ENCODE measurements at places on chromosomes 7 and 10.

DNA sequence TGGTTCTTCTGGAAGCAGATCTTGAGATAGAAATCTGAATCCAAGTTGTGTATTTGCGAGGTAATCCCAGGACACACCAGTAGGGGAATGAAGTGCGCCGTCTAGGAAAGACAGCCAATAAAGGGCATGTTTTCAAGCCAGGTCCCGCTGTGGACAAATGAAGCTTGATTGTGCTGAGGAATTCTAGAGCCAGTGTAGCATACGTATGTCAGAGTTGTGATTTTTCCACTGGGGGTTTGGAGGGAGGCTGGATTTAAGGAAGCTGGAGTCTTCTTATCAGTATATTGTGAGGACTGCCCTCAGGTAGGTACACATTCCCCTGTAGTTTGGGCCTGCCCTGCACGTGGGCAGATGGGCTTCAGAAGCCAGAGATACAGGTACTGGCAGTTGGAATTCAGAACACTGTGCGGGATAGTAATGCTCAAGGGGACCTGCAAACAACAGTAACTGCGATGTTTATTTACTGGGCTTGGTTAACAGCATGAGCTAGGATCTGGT lies 50.9 kb downstream of the GALNT11 start:
- DNase-seq: no peak

DNA sequence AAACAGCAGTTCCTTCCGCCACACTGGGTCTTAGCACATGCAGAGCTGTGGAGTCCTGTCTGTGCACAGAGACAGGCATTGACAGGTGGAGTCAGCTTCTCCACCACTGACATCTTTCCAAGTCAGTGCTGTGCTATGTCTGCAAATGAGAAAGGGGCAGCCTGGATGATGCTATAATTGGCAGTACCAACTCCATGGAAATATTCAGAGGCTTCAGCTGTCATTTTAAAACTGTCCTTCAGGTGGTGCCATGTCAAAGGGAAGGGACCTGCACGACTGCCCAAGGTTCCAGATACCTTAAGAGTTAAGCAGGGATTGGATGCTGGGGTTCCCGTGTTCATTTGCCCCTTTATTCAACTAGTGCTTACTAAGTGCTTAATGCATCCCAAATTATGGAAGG lies 258.0 kb upstream of the PRKCQ start:
- no peak for DNase-seq

DNA sequence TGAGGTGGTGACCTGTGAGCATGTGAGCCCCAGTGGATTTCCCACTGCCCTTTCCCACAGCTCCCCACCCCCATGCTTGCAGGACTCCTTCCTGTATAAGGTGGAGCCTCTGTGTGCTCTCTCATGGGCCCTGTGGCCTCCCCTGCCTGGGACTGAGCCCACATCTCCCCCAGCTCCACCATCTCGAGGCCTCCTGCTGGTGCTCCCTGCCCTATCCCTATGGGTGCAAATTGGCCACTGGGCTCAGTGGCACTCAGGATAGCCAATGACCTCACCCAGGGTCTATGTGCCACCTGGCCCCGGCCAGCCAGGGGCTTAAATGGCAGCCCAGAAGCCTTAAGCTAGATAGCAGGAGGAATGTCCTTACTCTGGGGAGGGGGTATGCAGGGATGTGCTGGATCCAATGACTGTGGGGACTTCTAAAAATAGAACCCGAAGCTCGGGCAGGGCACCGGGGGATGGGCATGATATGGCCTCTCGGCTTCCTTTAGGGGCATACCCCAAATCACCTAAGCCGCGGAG lies 2.0 kb downstream of the LDB3 start:
- DNase-seq: no peak

DNA sequence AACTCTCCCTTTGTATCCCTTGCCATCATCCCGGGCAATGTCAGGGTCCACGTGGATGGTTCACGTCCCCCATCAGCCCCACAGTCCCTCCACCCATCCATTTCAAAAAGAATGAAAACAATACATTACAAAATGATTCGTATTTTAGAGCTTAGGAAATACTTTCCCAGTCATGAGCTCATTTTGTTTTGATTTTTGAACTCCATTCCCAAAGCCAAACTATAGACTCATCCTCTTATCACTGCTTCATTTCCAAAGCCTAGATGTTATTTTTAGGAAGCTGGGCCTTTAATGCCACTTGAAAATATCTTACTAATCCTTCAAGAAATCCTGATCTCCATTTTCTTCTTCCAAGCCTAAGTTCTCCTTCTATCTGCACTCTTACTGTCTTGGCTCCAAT lies 72.1 kb downstream of the WNT2 start:
- no peak for DNase-seq

DNA sequence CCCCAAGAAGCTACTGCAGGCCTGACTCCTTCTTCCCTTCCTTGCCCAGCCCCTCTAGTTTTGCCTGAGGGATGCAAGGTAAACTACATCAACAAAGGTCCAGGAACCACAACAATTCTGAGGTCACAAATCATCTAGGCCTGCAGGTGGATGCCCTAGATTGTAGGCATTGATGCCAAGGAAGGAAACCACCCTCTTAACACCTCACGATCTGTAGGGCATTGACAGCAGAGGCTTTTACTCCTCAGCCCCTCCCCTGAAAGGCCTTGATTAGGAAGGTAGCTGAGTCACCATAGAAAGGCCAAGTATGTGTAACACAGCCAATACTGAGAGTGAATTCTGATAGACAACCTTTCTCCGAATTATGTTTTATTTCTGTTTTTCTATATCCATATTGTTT lies 46.7 kb upstream of the FAM3C start:
- no peak for DNase-seq

GRCh38 chr7:88290491-88290890 lies 16.2 kb downstream of the STEAP4 start:
- DNase-seq: no peak

All from activated naive CD4-positive, alpha-beta T cell (primary cell).